ENCODE measurements at places on chromosomes 5 and 9.

DNA sequence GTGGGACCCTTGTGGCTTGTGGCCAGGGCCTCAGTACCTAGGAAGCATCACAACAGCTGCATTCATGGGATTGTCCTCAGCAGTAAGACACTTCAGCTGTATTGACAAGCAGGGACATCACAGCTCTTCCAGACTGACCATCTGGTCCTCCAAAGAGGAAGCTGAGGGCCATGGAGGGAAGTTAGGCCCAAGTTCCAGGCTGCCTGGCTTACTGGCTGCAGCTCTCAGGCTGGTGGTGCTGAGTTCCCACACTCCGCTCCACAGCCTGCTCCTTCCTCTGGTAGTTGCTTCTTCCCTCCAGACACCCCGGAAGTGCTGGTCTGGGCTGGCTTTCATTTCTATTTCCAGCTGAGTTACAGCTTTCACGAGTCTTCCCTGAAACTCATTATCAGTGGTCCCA, 5.7 kb upstream of the STING1 start:
- no peak for DNase-seq

DNA sequence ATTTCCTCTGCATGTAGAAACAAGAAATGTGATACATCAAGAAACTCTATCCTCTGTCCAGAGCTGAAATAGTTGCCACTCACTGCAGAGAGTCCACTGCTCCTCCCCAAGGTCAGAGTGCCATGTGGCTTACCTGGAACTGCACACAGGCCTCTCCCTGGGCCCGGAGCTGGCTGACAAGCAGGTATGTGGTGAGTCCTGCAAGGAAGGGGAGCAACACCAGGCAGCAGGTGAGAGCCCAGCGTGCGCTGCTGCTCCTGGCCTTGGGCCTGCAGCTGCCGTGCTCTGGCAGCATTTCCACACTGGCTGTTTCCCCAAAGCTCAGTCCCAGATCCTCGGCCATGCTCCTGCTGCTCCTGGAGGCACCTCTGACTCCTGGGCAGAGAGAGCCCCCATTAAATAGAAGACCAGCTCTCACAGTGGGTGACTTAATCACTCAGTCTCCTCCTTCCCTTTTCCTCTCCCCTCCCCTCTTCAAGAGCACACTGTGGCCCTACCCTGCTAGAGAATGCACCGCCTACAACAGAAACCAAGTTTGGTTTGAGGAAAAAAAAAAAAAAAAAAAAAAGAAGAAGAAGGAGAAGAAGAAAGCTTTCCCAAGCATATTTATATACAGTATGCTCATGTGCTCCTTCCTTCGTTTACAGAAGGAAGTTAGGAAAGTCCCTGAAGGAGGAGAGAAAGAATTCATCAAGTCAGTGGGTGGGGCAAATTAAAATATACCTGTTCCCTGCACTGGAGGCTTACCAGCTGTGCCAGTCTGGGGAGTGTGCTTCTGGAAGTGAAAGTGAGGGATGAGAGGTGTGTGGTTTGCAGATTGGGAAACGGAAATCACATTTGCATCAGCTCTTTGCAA, at the start of gene TNFSF15:
TNFSF15 (minus strand) TSS at position 370 of the 856 bp plus-strand sequence; CDS start at position 343, 27 bp downstream.
- no peak for DNase-seq

GRCh38 chr5:33472805-33473409, 32.1 kb downstream of the TARS1 start:
- no peak for DNase-seq

GRCh38 chr9:113875459-113876150, 504 bp upstream of the ZNF618 start:
- DNase-seq, result no peak

DNA sequence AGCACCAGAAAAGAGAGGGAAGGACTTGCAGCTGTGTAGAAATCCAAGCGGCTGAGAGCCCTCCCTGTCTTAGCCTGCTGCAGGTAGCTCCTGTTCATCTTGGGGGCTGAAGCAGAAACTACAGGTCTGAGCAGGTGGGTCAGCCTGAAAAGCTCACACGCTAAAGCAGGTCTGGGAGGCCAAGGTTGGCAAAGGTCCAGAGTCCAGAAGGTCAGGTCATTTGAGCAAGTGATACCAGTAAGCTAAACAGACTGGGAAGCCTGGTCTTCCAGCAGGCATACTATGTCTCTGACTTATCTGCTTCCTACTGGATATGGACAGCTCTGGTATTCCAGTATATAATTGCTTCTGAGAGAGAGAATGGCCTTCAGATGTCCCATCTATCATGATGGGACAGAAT, 26.2 kb downstream of the PTCD2 start:
- DNase-seq, result no peak

- no peak for DNase-seq
Observed at GRCh38 chr5:94702729-94703128, 84.3 kb downstream of the SLF1 start.

DNA sequence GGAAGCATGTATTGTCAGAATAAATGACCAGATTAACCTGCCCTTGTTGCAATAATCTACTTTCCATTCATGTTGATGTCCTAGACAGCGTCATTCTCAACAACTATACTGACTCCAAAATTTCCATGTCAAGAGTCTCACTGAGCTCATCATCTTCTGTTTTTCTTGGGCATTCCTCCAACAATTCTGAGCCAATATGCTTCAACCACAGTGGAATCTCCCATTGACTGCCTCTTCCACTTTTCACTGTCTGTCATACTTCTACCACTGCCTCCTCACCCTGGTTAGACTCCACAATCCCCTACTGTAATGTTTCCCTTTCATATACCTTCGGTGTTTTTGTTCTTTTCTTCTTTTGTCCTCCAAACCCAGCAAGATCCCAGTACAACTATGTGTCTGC, 162.8 kb downstream of the TLE1 start:
- no peak for DNase-seq

GRCh38 chr5:59579824-59580167, 313.7 kb downstream of the PDE4D start:
- DNase-seq, result no peak

- DNase-seq, result no peak
Observed at GRCh38 chr9:105280691-105281090, 36.2 kb downstream of the SLC44A1 start.

DNA sequence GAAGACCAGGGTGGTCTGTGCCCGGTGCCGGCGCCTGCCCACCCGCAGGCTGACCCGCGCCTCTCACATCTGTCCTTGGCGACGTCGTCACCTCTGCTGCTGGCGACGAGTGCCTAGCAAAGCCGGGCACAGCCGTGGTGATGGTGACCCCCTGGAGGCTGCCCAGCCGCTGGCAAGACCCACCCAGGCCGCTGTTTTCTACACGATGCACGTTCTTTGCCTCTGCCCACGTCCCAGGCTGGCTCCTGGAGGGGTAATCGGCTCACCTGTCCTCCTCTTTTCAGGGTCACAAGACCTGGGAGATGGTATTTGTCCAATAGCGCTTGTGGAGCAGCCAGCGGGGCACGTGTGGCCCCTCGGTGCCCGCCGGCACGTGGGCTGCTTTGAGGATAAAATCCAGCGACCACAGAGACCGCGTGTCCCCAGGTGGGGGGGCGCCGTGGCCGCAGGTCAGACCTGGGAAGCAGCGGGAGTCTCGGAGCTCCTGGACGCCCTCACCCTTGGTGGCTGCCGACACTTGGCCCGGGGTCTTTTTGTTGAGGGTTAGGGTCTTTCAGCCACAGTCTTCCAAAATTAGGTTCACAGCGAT, 29.5 kb downstream of the SLC9A3 start:
- DNase-seq, result no peak

DNA sequence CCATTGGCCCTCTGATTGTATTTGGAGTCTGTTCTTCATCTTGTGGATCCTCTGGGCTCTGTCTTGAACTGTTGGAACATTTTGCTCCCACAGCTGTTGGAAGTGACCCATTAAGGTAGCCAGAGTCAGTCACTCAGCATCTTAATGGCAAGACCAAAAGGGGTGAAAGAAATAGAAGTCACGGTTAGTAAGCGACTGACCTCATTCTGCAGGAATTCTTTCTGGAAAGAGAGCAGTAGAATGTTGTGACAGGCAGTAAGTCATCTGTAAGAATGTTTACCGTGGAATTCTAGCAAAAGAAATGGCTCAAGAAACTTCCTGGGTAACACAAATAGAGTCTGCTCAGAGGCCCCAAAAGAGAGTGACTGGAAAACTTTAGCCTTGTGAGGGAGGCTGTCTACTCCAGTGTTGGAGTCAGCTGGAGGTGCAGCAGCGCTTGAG, 28.6 kb upstream of the TNC start:
- DNase-seq, result no peak

DNA sequence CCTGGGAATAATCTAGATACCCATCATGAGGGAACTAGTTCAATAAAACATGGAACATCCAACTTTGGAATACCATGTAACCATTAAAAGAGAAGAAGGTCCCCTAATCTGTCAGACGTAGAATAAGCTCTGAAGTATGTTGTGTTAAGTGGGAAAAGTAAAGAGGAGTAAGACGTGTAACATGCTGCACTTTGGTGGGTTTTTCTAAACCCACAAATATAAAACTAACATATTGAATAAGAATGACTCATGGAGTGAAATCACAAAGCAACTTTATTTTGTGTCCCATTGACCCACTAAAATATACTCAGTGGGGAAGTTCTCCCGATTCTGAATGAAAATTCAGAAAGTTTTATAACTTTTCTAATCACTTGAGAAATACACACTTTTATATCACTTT, 67.9 kb upstream of the PIK3R1 start:
- no peak for DNase-seq

DNA sequence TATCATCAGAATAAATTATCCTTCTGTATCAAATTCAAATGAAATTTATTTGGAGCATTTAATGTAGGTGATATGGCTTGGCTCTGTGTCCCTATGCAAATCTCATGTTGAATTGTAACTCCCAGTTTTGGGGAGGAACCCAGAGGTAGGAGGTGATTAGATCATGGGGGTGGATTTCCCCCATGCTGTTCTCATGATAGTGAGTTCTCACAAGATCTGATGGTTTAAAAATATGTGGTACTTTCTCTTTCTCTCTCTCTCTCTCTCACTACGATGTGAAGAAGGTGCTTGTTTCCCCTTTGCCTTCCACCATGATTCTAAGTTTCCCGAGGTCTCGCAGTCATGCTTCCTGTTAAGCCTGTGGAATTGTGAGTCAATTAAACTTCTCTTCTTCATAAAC, 678.4 kb upstream of the RGMB start:
- DNase-seq, result no peak

- DNase-seq, result no peak
Observed at GRCh38 chr9:114000671-114001409, 77.3 kb downstream of the AMBP start.

GRCh38 chr5:1658665-1659064, 134.9 kb upstream of the LPCAT1 start:
- DNase-seq, result no peak

GRCh38 chr9:19116107-19116790, 11.0 kb downstream of the PLIN2 start:
- DNase-seq, result no peak

DNA sequence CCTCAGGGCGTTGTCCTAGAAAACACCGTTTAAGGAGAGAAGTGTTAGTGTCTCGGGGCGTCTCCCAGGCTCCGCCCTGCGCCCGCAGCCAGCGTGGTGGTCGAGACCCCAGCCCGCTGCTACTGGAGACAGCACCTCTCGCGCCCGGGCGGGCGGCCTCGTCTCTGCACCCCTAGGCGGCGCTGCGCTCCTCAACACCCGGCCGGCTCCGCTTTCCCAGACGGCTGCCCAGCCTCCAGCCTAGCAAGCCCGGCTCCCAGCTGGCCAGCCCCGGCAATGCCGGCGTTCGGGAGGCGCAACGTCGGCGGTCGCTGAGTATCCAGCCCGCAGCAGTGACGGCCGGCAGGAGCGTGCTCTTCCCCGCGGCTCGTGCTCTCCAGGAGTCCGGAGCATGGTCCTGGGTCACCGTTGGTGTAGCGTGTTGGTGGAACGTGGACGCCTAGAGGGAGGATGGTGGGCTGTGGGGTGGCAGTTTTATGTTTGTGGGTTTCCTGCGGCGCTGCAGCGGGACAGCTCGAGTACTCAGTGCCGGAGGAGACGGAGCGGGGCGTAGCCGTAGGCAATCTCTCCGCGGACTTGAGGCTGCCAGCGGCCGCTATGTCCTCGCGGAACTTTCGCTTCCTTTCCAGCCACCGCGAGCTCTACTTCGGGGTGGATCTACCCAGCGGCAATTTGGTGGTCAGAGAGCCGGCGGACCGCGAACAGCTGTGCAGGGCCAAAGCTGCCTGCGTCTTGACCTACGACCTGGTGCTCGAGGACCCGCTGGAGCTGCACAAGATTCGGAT, 536 bp downstream of the PCDHAC1 start:
- DNase-seq, result no peak

DNA sequence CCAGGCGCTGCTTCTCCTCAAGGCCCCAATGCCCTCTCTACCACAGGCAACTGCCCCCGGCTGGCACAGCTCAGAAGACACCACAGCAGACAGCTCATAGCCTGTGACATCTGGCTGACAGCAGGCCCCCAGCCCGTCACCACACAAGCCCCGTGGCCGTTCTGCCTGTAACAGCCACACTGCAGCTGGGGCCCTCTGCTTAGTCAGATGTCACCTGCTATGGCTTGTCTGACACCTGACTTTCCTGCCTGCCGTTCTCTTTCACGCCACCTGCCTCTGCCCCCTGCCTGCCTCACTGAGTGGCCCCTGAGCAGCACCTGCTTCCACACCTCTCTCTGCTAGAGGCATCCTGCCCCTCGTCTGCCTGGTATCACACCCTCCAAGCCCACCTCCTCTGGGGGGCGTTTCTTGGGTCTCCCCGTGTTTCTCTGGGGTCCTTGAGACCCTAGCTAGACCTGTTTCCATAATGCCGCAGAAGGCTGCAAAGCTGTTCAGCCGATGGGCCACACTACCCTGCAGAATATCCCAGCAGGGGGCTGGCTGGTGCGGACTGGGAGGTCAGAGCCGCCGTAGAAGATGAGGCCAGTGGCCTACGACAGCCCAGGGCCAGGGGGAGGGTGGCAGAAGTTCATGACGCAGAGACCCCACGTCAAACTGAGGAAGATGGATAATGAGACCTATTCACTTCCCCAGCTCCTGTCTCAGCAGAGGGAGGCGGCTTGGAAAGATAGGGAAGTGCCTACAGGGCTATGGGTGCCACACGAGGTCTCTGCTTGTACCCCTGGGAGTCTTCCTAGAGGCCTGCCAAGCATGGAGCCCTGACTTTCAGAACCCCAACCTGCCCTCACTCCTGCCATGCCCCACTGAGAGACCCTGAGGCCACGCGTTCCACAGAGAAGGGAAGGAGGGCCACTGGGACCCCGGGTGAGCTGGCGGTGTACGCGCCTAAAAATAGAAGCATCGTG, 95.1 kb downstream of the ZNF354C start:
- DNase-seq, result no peak

DNA sequence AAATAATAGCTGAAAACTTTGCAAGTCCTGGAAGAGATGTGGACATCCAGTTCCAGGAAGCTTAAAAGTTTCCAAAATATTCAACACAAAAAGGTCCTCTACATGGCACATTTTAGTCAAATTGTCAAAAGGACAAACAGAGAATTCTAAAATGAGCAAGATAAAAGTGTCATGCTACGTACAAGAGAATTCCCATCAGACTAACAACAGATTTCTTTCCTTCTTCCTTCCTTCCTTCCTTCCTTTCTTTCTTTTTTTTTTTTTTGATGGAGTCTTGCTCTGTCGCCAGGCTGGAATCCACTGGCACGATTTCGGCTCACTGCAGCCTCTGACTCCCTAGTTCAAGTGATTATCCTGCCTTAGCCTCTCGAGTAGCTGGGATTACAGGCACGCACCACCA, 39.3 kb downstream of the BTNL8 start:
- no peak for DNase-seq

- no peak for DNase-seq
Observed at GRCh38 chr9:74770508-74771261, 117.0 kb downstream of the TRPM6 start.
